Retinal pigment epithelial cell (primary cell): ENCODE measurements at places on chromosomes 6 and 20.
A peak's percentile ranks its signal among the peaks of the same experiment; 100 is the strongest.

GRCh38 chr6:24613361-24614042 is 32.5 kb downstream of the KIAA0319 start:
- DNase-seq, result no peak

DNA sequence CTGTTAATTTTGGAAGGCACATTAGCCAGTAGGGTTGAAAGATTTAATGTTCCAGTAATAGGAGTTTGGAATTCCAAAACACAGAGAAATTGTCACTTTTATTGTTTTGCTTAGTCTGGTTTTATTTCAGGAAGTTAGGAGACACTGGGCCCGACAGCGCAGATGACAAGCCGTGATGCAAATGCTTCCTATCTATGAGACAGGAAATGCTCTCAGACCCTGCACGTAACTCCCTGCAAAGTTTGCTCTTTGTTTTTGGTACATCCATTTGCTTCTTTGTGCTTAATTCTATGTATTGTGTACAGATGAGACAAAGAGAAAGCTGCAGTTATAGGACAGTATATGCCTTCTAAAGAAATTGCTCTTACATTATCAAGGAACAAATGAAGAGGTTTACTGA is 201.6 kb upstream of the SGK1 start:
- no peak for DNase-seq

DNA sequence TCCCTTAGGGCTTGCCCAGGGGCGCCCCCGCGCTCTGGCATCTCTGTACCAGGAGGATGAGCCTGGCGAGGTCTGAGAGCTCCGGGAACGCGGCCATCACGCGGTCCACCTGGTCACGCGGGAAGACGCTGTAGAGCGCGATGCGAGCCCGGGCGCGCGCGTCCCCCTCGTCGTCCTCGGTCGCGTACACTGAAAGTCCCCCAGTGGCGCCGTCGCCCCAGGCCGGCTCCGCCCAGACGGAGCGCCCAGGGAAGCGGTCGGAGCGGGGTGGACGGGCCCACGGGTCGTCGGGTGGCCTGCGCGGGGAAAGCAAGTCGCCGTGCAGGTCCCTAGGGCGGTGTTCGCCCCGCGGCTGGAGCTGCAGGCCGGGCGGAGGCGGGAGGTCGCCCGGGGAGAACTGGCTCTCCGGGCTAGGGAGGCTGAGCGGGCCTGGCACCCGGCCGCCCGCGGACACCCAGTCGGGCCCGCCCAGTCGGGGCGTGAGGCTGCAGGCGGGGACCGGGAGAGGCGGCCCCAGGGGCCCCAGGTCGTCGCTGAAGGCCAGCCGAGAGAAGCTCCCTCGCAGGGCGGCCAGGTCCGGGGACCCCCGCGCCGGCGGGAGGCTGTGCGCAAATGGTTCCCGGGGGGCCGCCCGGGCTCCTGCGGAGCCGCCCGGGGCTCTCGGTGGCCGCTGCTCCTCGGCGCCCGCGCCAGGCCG is 34.0 kb downstream of the ZC3H12D start:
- no peak for DNase-seq

DNA sequence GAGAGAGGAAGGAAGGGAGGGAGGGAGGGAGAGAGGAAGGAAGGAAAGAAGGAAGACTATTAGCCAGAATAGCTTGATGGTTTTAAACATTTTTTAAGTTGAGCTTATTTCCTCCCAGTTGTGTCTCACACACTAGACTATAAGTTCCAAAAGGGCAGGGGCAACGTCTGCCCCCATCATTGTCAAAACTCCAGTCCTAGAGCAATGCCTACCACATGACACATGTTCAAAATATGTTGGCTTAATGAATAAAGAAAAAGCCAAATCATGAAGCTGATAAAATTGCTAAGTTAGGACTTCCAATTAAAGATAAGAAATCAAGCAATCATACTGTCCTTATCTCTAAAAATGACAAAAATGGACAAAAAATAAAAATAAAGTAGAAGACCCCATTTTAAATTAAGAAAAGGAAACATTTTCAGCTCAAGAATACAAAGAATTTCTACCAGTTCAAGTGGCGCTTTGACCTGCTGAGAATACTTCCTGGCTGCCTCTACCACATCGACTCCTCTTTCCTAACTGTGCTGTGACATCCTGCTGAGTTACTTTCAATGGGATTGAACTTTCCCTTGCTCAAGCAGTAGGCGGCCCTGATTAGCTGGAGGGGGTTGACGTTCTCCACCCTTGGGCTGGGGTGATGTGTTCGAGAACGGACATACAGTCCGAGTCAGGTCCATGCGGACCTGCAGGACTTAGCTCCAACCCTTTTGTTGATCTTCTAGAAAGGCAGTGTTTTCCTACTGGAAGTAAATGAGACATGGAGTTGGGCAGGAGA is 283.9 kb upstream of the FOXQ1 start:
- no peak for DNase-seq

DNA sequence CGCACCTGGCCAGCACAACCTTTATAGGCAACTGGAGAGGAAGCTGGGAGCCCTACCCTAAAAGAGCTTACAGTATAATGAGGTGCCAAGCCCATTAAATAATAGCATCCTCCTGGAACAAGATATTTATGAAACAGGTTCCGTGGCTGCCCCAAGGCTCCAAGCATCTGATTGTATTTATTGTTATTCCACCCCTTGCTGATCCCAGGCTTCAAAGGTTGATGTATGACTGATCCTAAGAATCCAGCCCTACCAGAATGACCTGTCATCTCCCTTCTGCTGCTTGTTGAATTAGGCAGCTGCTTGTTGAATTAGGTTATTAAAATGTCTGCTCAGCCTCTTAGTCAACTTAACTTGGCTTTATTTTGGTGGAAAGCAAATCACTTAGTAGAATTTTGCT is 35.2 kb upstream of the SASH1 start:
- no peak for DNase-seq

- no peak for DNase-seq
These were observed at the start of gene ANKRD60 for GRCh38 chr20:58228484-58229197. TSS of gene ANKRD60 (minus strand) at chr20:58228653. CDS start at chr20:58228653, 0 bp downstream.

DNA sequence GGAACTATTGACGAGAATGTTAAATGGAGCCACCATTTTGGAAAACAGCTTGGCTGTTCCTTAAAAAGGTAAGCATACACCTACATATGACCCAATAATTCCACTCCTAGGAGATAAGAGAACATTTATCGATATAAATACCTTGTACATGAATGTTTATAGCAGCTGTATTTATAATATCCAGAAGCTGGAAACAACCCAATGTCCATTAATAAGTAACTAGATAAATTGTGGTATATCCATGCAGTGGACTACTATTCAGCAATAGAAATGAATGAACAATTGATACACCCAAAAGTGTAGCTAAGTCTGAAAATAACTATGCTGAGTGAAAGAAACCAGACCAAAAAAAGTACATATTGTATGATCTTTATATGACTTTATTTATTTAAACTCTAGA is 42.2 kb upstream of the ADIG start:
- DNase-seq, result no peak

DNA sequence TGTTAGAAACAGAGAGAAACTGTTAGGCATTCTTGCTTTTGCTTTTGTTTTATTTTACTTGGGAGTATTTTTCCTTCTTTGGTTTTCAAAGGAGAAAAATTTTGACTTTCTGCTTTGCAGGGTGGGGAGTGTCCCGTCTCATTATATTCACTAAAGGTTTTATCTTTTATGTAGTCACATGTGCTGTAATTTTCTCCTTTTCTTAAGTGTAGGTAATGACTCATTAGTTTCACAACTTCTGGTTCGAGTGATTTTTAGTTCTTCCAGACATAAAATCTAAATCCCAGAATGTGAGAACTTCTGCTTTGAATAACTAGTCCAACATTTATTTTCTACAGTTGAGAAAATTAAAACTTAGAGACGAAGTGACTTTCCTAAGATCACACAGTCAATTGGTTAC is 37.7 kb downstream of the ADGRF1 start:
- no peak for DNase-seq

- peak; percentile 91 for DNase-seq
These were observed 6.6 kb downstream of the CITED2 start for GRCh38 chr6:139367810-139368351.
